ENCODE measurements at places on chromosomes 16 and 17.

- DNase-seq, result no peak
These were observed 63.4 kb downstream of the CLEC16A start for GRCh38 chr16:11007714-11008280.

DNA sequence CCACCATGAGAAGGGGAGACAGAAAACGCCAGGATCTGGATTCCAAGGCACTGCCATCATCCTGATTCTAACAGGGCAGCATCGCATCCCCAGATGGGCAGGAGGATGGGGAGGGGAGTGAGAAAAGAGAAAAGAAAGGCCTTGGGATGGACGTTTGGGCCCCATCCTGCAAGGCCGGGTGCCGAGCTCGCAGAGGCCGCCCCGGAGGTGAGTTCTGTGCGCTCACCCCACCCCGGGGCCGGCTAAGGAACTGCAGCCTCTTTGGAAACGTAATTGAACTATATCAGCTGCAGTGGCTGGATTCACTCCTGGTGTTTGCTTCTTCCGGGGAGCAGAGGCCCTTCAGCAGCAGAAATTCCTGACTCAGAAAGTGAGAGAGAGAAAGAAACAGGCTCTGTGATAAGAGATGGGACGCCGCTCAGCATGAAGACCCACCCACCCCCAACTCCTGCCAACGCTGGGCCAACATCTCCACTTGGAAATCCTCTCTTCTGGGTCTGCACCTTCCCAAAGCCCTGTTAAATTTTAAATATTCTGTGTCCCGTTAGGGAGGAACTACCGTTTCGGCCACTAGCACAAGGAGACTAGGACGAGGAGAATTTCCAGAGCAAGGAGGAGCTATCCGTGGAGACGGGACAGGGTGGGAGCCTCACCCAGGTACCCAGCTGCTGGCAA, 8.5 kb upstream of the SSTR2 start:
- peak; percentile 45 for DNase-seq

DNA sequence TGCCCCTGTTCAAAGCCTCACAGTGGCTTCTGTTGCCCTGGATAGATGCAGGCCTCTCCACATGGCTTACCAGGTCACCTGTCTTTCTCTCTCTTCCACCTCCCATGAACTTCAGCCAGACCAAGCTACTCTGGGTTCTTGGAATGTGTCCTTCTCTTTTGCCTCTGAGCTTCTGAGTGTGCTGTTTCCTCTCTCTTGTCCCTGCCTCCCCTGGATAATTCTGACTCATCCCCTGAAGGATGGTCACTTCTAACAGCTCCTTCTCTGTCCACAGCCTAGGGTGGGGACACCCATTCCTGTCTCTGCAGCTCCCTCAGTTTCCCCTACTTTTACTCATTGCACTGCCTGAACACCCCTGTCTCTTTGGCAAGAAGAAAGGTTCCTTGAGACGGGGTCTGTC, 2.9 kb downstream of the GUCY2D start:
- DNase-seq, result no peak

DNA sequence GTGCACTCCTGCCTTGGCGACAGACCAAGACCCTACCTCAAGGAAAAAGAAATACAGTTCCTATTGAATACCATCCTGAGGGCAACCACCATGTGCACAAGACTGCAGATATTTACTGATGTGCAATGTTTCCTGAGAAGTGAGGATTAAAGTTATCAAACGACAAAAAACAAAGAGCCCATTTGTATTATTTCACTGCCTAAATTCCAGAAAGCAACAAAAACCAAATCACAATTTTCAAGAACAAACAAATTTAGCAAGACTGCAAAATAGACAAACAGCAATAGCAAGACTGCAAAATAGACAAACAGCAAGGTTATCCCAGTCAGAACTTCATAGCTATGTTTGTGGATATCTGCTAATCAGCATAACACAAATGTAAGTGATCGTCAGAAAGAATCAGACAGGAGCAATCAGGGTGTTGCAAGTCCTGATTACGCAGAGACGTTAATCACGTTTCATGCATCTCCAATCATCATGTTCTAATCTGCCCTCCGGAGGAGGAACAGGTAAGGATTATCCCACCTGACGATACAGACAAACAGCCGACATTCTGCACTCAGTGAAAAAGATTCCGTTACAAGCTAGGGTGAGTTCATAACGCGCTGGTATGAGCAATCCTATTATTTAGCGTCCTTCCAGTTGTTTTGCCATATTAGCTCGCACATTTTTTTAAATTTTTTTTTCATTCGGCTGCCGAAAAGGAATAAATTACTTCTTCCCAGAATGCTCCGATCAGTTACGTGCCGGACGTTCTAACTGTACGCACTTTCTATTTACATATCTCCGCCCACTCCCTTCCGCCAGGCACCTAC, 2.9 kb downstream of the TMEM107 start:
- peak; percentile 96 for DNase-seq

DNA sequence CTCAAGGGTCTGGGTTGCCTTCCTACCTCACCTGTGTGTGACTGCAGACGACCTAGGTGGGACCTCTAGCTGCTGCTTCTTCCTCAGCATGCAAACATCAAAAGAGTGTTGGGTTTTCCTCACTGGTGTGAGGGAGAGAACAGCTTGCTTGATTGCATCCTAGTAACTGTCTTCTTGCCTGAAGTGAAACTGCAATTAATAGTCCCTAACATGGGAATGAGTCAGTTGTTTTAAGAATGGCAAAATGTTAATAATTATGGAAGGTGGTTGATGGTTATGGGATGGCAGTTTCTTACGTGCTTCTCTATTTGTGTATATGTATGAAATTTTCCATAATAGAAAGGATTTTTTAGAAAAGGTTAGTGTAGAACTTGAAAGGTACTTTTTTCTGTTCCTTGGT, 5.9 kb downstream of the POLR2C start:
- DNase-seq, result no peak

DNA sequence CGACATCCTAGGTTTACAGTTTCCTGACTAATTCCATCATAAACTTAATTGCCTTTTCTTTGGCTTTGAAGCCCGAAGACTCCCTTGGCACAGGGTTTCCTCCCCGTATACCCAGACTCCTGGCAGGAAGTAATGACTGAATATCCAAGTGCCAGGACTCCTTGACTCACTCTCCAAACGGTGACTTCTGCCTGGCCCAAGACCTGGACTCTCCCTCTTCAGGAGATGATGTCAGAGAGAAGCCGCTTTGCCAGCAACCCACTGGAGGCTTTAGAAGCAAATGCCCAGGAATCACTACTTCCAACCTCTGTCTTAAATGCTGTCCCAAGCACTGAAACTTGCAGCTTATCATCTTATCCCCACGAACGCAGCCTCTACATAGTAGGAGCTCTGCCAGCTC, 146.5 kb downstream of the RGS9 start:
- DNase-seq, result no peak

GRCh38 chr17:28982131-28982793, 23.6 kb downstream of the SEZ6 start:
- DNase-seq, result no peak

Data from NCI-H446 (cell line).